ENCODE measurements at places on chromosomes 3 and 15.

DNA sequence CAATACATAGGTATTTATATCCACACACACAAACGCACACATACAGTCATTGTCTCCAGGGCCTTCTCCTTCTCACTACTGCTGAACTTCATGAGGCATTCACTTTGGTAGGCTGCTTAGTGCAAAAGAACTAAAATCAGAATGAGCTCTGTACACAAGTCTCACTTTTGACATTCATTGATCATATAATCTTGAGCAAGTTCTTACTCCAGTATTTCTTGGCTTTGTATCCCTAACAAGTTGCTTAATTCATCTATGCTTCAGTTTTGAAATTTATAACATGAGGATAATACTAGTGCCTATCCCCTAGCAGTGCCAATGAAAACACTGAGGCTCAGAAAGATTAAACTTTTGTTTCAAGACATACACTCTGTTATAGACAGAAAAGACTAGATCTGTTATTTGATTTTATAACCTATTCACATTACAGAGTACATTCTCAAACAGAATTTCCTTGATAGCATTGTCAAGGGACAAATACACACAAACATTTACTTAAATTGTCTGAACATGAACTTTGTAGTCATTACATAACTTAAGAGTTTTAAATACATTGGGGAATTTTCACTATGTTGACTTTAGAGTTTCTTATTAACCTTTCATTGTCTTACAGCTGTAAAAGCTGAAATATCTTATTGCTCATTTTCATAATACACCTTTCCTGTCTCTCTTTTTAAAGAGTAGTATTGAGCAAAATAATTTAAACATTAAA lies 55.0 kb upstream of the SI start:
- no peak for DNase-seq

DNA sequence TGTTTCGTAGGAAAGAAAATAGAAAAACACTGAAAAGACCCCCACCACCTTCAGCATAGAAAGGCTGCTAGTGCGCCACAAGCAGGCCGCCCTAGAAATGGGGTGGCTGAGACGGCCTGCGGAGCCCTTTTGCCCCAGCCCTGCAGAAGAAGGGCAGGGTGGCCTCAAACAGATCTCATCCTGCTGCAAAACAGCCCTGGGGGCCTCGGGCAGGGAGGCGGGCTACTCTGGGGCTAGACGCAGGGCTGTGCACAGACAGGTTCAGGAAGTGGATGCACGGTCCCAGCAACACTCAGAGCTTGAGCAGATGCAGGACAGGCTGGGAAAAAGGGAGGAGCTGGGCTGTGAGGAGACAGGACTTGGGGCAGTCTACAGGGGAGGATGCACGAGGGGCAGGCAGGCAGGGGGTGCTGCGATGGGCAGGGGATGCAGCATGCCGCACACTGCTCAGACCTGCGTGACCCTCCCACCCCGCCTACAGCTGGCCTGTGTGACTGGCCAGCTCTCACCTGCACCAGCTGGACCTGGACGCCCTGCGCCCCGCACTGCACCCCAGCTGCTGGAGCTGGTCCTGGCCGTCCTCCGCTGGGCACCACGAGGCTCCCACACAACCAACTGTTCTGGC lies 34.3 kb downstream of the ZXDC start:
- DNase-seq: no peak

GRCh38 chr3:128168836-128169235 lies 15.6 kb downstream of the EEFSEC start:
- DNase-seq: no peak

GRCh38 chr3:28188686-28189085 lies 52.7 kb upstream of the CMC1 start:
- no peak for DNase-seq

DNA sequence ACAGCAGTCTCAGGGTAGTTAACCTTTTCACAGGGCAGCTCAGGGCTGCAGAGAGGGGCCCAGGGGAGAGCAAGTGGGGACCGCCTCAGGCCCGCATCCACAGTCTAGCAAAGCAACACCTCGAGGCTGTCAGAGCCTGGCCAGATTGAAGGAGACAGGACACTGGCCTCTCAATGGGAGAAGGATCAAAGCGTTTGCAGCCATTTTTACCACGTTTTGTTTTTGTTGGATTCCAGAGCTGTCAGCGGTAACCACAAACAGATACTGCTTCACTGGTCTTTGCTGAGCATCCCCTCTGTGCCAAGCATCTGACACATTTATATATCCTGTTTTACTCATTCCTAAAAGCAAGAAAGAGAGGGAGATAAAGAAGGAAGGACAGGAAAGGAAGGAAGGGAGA lies 153.8 kb downstream of the SHQ1 start:
- DNase-seq: peak; percentile 38

GRCh38 chr15:22936577-22937472 lies 43.3 kb downstream of the CYFIP1 start:
- DNase-seq: no peak

DNA sequence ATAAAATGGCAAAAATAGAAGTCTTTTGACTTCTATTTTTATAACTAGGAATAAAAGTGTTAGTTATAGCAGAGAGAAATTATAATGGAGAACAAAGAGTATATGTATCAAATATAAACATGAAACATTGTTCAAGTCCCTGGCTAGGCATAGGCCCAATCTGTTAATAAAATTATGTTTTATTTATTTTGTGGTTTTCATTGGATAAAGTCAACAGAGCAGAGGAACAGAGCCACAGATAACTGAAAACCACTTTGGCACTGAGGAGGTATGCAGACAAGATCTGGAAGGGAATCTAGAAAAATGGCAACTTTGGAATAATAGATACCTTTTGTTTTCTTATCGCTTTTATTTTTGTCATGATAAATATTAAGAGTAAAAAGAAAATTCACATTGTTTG lies 50.4 kb upstream of the ICE2 start:
- DNase-seq: no peak

GRCh38 chr3:168220556-168220955 lies 124.8 kb upstream of the GOLIM4 start:
- DNase-seq: no peak

DNA sequence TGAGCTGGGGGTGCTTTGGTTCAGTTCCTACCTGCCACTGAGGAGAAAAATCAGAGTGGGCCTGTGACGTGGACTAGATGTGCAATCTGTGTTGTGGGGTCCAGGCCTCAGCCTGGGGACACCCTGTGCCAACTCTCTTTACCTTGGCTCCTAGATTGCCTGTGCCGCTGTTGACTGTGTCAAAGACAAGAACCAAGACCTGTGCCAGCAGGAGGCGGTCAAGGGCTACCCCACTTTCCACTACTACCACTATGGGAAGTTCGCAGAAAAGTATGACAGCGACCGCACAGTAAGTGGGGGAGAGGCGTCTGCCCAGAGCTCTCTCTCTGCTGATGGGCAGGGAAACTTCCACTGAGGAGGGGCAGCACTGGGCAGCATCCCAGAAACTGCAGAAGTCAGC lies 40.6 kb upstream of the SEC22A start:
- no peak for DNase-seq

GRCh38 chr3:101825904-101826445 lies 23.3 kb upstream of the NFKBIZ start:
- DNase-seq: no peak

DNA sequence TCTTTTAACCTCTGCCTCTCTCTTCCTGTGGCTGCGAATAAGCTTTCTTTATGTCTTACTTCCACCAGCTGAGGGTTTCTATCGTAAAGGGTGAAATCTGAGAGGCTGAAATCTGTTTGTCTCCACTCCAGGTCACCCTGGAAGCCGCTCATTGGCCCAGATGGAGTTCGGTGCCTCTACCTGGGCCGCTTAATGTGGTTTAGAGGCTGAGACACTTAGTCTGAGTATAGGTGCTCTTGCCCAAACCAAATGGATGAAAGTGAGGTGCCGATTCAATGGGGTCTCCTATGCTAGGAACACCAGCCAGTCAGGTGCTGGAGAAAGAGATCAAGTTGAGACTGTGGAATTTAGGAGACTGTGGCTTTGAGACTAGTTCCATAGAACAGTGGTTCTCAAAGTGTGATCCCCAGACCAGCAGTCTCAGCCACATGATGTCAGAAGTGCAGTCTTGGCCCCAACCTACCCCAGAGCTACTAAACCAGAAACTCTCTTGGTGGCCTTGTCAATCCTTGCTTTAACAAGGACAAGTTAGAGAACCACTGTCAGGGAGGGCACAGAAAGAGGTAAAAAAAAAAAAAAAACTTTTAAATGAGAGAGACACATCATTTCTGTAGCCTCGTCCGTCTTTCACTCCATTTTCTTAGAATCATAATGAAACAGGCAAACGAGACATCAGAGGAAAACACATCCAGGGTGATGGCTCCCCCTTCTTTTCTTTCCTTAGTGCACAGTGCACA lies 54.9 kb upstream of the CCR2 start:
- DNase-seq: no peak

DNA sequence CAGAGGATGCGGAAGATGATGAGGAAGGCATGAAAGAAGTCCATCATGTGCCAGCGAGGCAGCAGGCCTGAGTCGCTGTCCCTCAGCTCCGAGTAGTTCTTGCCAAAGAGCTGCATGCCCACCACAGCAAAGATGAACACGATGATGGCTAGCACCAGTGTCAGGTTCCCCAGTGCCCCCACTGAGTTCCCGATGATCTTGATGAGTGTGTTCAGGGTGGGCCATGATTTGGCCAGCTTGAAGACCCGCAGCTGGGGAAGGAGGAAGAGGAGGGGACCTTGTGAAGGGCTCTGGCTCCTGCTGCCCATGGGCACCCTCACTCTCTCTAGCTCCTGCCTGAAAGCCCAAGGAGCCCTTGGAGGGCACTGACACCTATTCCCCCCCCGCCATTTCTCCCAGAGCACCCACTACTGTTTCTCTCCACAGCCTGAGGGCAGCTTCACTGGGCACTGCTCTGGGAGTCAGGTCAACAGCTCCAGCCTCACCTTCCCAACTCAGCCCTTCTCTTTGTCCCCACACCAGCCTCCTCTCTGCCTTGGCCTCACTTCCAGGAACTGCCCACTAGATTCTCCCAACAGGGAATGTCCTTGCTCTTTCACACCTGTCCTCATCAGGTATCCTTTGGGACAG lies 63.6 kb downstream of the SCN5A start:
- no peak for DNase-seq

DNA sequence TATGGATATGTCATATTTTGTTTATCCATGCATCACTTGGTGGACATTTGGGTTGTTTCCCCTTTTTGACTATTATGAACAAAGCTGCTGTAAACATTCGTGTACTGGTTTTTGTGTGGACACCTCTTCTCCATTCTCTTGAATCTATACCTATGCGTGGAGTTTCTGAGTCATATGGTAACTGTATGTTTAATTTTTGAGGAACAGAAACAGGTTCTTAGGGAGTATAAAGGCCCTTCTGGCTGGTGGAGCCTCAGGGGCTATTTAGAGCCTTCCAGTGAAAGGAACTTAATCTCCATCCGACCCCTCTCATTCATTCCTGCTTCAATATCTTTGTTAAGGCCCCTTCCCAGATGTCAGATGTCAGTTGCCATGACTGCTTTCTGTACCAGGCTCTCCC lies 14.1 kb upstream of the CTXND1 start:
- no peak for DNase-seq

- DNase-seq: no peak
Observed at GRCh38 chr3:162994165-162994564, 1497.6 kb downstream of the OTOL1 start.

DNA sequence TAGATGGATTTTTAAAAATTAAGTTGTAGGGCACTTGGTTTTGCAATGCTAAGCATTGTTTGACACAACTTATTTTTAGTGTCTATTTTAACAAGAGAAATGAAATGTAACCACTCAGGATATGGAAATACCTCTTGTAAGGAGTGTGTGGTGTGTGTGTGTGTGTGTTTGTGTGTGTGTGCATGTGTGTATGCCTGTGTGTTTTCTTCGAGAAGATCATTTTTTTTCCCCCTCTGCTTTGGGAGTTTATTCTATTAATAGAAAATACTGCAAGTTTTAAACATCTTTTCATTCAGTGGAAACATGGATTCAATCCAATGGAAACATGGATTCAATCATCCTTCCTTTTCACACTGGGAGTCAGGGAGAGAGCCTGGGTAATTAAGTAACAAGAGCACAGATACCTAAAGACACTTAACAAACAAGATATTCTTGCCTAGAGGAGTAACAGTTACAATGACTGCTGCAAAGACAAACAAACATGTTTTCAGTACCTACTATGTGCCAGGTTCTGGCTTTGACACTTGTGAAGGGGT lies 567.2 kb upstream of the TBL1XR1 start:
- no peak for DNase-seq

GRCh38 chr3:42960282-42960681 lies 18.8 kb upstream of the GASK1A start:
- no peak for DNase-seq

Data from EL (cell line).